Activated CD4-positive, alpha-beta T cell treated with anti-CD3 and anti-CD28 coated beads for 36 hours (primary cell): ENCODE measurements at places on chromosomes 1 and 21. TPM values are rescaled to one million over a fixed set of nuclear protein-coding genes. Genes with fewer than 3 reads are reported as not detected.
A peak's percentile ranks its signal among the peaks of the same experiment; 100 is the strongest.

ZNF648 gene
- total RNA-seq: not detected

DNA sequence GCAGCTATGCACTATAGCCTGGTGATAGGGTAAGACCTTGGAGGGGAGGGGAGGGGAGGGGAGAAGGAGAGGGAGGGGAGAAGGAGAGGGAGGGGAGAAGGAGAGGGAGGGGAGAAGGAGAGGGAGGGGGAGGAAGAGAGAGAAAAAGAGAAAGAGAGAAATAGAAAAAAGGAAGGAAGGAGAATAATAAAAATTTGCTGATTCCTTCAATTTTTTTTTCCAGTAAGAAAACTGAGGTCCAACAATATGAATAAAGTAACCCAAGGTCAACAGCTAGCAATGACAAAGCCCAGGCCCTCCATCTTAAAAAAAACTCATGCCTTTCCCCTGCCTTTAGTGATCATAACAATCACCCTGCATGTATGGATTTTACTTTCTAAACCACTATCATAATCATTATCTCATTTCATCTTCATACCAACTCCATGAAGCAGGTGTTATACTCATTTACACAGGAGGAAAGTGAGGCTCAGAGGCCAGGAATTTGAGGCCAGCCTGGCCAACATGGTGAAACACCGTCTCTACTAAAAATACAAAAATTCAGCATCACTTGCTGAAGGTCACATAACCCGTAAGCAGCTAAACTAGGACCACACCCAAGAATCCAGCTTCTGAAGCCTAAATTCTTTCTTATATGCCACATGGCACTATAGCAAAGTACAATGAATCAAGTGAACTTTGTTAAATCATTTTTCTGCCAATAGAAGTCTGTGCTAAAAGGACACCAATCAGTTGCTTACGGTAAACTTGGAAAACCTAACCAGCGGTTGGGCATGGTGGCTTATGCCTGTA, 23.4 kb upstream of the BRDT start:
- no peaks in the 10 kb centered on the region for H3K27me3 ChIP-seq
- no peaks in the 10 kb centered on the region for H3K36me3 ChIP-seq
- no peak overlapping the region for H3K27ac ChIP-seq
- peaks cover 9% of the 10 kb centered on the region for H3K4me1 ChIP-seq
- H3K4me3 ChIP-seq: no peak overlapping the region

GRCh38 chr1:234495231-234495990, 16.4 kb upstream of the TARBP1 start:
- peak overlapping the region; percentile 46 for H3K4me3 ChIP-seq
- H3K4me1 ChIP-seq: peaks cover 65% of the 10 kb centered on the region
- H3K27me3 ChIP-seq: peaks cover 3% of the 10 kb centered on the region
- peak overlapping the region; percentile 86 for H3K27ac ChIP-seq
- no peaks in the 10 kb centered on the region for H3K36me3 ChIP-seq

GRCh38 chr1:3610527-3611169, 660 bp downstream of the MEGF6 start:
- peak overlapping the region; percentile 38 for H3K4me3 ChIP-seq
- DNase-seq: no peak
- no peaks in the 10 kb centered on the region for H3K36me3 ChIP-seq

DNA sequence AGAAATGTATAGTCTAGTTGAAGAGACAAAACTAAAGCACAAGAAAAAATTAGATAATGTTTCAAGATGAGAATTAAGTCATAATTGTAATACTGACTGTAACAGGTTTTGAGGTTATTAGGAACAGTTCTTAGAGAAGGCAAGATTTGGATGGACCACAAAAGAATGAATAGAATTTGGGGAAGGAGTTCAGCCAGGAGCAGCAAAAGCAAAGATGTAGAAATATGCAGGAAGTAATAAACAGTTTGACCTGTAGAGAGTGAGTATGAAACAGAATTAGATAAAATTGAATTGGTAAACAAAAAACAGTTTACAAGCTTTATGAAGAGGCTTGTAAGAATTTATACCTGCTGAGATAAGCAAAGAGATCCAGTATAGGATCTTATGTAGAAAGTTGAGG, 16.3 kb downstream of the VPS45 start:
- no peak for DNase-seq
- peaks cover 20% of the 10 kb centered on the region for H3K36me3 ChIP-seq
- H3K27me3 ChIP-seq: no peaks in the 10 kb centered on the region
- H3K4me1 ChIP-seq: peaks cover under 1% of the 10 kb centered on the region
- H3K4me3 ChIP-seq: no peak overlapping the region
- H3K27ac ChIP-seq: no peak overlapping the region

DNA sequence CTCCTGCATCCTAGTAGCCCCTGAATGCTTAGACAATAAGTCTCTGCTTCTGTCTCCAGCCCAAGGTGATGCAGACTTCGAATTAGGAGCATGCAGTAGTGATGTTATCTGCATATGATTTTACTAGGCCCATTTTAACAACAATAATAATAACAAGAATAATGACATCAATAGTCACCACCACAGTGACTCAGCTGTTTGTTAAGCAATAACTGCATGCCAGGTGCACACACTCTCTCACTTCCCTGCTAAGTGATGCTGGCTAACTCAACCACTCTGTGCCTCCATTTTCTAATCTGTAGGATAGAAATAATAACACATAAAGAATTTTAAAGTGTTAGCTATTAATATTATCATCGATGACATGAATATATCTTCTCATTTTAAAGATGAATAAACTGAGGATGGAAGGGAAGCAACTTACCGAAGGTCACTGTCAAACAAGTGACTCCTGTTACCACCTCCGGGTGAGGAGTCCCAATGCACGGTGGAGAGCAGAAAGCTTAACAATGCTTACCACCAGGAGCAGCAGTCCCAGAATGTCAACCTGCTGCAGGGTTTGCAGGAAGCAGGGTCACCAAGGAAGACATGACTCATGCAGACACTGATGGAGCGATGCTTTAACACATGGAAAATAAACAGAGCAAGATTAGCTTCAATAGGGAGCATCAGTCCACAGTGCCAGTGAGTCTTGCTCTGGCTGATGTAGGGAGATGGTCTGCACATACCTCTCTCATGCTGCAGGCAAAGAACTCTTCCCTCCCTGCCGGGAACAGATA, 290.2 kb downstream of the SPATA17 start:
- H3K27ac ChIP-seq: no peak overlapping the region
- no peaks in the 10 kb centered on the region for H3K4me1 ChIP-seq
- no peak for DNase-seq
- peaks cover 16% of the 10 kb centered on the region for H3K27me3 ChIP-seq
- no peaks in the 10 kb centered on the region for H3K36me3 ChIP-seq
- no peak overlapping the region for H3K4me3 ChIP-seq
